Mesothelial cell of epicardium (in vitro differentiated cells): ENCODE measurements at places on chromosomes 3 and 15.

DNA sequence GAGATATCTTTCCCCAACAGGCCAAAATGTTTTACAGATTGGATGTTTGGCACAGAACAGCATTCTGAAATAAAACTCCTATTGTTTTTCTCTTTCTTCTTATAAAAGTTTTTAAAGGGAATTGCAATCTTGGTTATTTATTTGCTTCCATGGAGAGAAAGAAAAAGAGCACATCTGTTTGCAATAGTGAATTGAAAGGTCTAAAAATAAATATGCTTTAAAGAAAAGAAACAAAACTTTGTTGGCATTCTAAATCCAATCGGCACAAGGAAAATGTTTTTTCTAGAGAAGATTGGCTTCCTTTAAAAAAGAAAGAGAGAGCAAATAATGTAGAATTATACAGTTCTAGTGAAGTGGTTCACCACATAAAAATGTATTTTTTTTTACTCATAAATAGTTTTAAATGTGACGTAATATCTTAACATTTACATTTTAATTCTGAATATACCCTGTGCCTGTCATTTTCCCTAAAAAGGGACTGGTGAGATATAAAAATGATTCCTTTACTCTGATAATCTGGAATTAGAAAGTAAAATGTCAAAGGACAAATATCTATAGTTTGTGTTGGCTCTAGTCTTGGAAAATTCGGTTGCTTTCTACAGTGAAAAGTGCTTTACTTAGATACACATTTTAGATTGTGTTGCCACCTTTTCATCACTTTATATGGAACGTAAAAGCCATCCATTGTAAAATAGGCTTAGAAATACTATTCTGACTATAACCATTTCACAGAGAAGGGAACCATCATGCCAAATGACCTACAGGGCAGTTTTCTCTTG is 257.4 kb upstream of the CBLB start:
- DNase-seq = no peak

DNA sequence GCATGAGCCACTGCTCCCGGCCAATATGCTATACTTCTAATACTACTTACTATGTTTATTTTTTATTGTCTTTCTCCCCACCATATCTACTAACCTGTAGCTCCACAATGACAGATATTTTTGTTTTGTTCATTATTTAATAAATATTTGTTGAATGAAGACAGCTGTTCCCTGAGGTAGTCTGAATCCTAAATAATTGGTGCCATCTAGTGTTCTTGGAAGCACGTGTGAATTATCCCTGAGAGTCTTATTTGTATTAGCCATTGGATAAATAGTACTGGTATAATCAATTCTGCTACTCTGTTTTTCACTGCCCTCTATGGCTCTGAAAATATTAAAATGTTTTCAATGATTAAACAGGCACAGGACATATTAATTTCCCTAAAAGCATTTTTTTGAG is 5.6 kb upstream of the APPL1 start:
- DNase-seq = no peak

DNA sequence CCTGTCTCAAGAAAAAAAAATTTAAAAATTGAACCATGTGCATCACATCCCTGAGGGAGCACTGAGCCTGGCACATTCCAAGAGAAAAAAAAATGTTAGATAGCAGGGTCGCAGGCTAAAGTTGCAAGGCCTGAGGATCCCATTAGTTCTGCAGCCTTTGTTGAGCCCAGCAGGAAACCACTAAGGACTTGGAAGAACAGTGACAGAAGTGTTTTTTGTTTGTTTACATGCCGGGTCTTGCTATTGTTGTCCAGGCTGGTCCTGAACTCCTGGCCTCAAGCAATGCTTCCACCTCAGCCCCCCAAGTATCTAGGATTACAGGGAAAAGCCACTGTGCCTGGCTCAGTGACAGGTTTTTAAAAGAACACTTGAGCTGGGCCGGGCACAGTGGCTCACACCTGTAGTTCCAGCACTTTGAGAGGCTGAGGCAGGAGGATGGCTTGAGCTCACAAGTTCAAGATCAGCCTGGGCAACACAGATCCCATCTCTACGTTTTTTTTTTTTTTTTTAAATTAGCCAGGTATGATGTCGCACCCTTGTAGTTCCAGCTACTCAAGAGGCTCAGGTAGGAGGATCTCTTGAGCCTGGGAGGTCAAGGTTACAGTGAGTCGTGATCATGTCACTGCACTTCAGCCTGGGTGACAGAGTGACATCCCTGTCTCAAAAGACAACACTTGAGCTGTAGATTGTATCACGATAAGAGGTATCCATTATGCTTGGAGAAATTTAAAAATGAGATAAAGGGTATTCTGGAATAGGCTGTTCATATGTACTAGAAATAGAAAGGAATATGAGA is 15.2 kb downstream of the CHAC1 start:
- no peak for DNase-seq

DNA sequence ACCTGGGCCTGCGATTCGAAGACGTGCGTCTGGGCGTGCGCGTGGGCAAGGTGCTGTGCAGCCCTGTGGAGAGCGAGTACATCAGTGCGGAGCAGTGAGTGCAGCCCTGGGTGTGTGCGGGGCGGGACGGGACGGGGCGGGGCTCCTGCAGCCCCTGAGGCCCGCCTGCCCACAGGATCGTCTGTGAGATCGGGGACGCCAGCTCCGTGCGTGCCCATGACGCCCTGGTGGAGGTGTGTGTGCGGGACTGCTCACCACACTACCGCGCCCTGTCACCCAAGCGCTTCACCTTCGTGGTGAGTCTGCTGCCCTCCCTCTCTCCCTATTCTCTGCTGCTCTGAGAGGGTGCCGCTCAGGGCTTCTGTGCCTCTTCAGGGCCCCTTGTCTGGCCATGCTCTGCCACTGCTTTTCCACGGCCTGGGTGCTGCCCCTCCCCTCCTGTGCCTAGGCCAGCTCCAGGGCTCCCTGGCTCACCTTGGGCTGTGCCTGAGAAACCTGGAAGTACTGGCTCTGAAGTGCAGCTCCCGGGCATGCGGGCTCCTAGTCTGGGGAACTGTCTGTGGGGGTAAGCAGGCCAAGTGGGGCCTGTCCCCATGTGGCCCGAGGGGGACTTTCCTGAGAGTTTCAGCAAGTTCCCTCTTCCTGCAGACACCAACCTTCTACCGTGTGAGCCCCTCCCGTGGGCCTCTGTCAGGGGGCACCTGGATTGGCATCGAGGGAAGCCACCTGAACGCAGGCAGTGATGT is 31.8 kb downstream of the PLXNA1 start:
- no peak for DNase-seq

DNA sequence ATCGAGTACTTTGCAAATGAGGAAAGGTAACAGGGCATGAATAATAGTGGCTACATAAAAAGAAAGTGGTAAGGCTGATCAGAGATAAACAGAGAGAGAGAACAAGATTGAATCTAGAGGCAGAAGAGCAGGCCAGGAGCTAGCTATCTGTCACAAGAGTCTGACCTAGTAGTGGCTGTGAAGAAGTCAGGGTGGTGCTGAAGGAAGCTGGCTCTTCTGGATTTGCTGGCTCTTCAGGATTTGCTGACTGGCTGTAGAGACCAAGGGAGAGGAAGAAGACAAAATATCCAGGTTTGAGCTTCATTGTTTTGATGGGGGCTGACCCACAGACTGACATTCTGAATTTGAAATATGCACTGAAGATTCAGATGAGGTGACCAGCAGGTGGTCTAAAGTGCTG is 142.3 kb downstream of the SSR3 start:
- DNase-seq = no peak

DNA sequence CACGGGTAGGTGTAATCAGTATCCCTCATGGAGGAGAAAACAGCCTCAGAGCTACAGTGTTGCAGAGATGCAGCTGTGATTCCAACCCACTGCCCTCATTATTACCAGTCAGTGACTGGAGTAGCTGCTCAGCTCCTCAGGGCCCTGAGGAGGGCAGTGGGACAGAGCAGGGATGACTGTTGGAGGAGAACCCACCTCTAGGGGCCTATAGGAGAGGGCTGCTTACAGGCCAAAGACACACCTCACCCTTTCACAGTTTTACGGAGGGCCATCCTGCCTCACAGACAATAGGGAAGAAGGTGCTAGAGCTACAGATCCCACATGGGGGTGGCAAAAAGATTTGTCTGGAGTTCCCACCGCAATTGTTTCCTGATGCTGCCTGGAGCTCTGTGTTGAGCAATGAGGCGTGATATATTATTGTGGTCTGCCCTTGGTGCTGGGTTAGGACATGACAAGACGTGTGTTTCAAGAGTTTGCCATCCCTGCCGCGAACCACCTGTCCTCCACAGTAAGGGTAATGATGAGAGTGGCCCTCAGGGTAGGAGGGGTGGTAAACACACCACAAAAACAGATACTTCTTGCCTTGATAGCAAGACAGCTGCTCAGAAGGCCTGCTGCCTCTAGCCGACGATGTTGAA is 140.5 kb upstream of the TPM1 start:
- no peak for DNase-seq

- no peak for DNase-seq
Measured at GRCh38 chr3:184134746-184135148, 411 bp upstream of the EIF2B5 start.

DNA sequence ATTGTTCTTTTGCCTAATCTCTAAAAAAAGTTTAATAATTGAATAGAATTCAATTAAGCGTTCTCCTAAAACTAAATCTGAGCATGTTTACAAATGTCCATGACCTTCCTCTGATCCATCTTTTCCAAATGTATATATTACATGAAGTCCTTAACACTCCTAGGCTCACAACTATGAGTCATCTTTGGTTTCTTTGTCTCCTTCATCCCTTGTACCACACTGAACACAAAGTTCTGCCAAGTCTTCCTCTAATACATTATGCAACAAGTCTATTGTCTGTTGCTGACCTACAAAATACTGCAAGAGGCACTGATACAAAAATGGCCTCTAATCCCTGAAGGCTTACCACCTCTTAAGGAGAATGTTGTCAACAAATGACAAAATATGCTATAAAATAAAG is 550.2 kb downstream of the PYDC2 start:
- no peak for DNase-seq

DNA sequence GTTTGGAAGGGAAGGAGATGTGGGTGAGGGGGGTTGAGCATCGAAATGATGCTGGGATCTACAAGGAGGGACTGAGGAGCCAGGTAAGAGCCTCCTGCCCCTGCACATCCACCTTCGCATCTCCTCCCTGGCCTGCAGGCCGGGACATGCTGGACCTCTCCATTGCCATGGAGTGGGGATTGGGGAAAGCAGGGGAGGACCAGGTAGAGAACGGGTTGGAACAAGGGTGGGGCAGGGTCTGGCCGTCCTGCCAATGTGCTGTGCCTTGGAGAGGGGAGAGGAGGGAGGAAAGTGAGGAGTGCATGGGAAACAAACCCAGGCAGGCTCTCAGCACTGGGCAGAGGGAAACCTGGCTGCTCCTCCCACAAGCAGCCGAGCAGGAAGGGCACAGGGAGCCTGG is 10.6 kb downstream of the PLA2G4B start:
- no peak for DNase-seq

- no peak for DNase-seq
Measured at GRCh38 chr3:110814170-110815007, 257.2 kb upstream of the NECTIN3 start.

DNA sequence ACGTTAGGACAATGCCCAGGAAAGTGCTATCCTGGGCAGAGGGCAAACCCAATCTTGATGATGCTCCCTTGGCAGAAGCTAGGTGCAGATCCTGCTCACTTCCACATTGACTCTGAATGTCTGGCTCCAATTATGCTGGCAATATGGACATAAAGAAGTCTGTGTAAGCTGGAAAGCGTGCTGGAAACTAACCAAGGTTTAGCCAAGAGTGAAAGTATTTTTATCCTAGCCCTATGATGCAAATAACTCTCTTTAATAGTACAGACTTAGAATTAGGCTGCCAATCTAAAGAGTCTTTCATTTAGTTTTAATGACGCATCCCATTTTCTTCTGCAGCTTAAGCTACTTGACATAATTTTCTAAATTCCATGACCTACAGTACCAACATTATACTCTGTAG is 571.8 kb downstream of the TUSC7 start:
- DNase-seq = no peak

DNA sequence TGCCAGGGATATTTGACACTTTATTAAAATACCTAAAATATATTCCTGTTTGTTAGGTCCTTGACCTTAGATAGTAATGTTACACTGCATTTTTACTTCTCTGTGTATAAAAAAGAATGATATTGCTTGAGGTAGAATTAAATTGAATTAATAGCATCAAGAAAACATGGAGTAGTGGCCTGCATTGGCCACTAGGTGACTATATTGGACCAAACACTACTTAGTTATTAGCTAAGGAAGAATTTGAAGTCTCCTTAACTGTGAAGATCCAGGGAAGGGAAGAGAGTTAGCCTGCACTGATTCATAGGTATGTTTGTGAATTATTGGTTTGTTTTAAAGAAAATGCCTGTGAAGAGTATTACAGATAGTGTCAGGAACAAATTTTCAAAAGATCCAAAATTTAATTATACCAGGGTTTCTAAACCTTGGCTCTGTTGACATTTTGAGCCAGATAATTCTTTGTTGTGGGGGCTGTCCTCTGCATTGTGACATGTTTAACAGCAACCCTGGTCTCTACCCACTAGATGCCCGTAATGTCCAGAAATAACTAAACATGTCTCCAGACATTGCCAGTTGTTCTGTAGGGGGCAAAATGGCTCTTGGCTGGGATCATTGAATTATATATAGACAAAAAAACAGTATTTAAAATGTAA is 103.6 kb upstream of the THSD4 start:
- DNase-seq = no peak

DNA sequence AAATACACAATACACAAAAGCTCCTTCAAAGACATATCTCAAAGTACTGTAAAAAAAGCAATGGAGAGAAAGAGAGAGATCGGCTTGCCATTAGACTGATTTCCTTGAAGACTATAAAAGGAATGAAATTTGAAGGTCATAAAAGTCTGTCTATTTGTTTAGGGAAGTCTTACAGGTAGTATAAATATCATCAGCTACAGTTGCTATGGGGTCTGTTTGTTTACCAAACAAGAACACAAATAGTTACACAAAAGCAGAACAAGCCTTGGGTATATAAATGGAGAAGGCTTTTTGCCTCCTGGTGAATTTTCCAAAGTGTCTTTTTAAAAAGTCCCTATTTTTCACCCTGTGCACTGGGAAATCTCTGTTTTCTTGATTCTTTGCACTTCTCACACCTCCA is 552.3 kb downstream of the FOXP1 start:
- no peak for DNase-seq

GRCh38 chr3:38964646-38965045 is 87.1 kb downstream of the SCN11A start:
- no peak for DNase-seq

- no peak for DNase-seq
Measured at GRCh38 chr3:157830556-157831236, 275.5 kb downstream of the SHOX2 start.

- no peak for DNase-seq
Measured at GRCh38 chr15:65521350-65521749, 3.9 kb upstream of the DPP8 start.

DNA sequence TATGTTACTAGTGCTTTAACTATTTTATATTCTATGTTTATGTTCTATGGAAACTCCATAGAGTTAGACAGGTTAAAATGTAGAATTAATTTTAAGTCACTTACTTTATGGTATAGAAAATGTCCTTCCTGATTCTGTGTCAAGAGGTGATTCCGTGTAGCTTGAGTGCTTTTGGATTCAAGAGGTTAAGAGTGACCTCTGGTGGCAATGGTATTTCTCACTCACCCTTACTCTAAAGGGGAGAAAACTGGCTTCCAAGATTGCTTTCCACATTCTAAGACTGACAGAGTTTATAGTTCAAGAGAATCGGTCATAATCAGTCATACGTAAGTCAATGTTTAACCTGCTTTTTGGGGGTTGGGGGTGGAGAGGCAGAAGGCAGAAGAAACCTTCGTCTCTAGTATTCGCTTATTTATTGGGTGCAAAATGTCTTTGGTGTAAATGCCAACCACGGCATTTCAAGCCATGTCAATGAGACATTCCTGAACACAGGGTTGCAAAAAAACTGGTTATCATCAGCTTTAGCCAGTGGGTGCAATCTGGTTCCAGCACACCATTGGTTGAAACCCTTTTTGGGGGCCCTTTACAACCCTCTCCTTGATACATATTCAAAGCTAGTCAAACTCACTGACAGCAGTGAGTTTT is 92.0 kb upstream of the VGLL3 start:
- DNase-seq = no peak
